Endodermal cell (in vitro differentiated cells): ENCODE measurements at places on chromosomes 13 and 19.
A peak's percentile ranks its signal among the peaks of the same experiment; 100 is the strongest.

- no peak for DNase-seq
Measured at GRCh38 chr19:8618751-8619150, 8.2 kb upstream of the ADAMTS10 start.

- no peak for DNase-seq
Measured at GRCh38 chr13:51925865-51926527, 64.2 kb downstream of the CCDC70 start.

DNA sequence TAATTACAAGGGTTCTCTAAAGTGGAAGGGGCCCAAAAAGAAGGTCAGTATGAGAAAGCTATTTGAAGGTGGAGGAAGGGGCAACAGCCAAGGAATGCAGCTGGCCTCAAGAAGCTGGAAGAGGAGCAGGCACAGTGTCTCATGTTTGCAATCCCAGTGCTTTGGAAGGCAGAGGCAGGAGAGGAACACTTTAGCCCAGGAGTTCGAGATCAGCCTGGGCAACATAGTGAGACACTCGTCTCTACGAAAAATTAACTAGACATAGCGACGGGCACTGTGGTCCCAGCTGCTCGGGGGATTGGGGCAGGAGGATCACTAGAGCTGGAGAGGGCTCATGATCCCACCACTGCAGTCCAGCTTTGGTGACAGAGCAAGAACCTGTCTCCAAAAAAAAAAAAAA is 656 bp upstream of the NEK3 start:
- DNase-seq, result no peak

GRCh38 chr13:60654415-60654814 is 257.4 kb downstream of the TDRD3 start:
- peak; percentile 74 for DNase-seq

GRCh38 chr13:75762076-75762937 is 126.2 kb downstream of the LMO7 start:
- DNase-seq, result no peak

DNA sequence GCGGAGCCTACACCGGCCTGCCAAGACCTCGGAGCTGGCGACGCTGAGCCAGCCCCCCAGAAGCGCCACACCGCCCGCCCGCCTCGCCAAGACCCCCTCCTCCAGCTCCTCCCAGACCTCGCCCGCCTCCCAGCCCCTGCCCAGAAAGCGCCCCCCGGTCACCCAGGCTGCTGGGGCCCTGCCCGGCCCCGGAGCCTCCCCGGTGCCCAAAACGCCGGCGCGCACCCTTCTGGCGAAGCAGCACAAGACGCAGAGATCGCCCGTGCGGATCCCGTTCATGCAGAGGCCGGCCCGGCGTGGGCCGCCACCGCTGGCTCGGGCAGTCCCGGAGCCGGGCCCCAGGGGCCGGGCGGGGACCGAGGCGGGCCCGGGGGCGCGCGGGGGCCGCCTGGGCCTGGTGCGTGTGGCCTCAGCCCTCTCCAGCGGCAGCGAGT is 10.2 kb downstream of the C19orf25 start:
- peak; percentile 88 for DNase-seq

GRCh38 chr13:112968380-112968909 is 569 bp upstream of the MCF2L start:
- DNase-seq, result peak; percentile 79

DNA sequence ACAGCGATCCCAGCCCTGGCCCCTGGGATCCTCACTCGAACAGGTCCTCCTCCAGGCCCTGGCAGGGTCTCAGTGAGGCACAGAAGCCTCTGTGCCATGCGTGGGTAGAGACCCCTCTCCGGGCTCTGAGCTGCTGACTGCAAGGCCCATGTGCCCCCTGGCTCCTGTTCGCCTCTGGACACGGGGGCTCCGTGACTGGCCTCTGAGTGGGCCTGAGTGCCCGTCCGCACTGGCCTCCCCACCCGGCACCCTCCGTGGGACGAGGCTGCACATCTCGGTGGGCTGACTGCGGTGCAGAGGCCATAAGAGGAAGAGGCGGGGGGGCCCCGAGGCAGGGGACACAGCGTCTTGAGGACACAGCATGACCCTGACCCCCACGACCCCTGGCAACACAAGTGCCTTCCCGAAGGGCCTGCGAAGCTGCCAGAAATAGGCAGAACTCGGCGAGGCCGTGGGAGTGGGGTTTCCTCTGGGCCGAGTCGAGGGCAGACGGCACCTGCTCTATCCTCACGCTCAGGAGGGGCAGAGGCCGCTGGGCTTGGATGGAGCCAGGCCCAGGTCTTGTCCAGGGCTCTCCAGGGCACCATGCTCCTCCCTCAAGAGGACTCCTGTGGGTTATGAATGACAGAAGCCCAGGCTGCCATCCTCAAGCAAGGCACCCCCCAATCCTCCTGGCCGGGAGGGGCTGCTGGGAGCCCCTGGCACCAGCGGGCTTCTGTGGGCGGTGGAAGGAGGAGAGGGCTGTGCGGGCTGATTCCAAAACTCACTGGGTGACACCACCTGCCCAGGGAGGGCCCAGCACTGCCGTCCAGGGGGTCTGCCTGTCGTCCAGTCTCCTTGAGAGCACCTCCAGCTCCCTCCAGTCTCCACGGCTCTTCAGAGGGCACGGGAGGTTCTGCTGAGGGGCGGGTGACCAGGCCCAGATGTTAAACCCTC is 52.6 kb downstream of the RASA3 start:
- peak; percentile 38 for DNase-seq

DNA sequence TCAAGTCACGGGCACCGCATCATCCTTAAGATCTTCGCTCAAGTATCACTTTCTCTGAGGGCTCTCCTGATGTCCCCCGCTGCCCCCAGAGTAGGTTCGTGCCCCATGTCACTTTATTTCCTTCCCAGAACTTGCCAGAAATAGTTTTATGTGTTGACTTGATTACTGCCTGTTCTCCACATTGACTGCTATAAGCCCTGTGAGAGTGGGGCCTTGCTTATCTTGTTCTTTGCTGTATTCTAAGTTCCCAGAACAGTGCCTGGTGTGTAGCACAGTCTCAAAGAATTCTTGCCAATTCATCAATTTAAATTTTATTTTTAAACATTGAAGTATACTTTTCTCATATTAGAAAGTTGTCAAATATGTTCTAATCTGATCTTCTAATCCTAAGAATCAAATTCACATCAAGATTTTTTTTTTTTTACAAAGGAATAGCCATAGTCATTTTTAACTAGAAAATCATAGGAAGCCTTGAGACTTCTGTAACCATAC is 32.1 kb upstream of the GPR183 start:
- no peak for DNase-seq

- no peak for DNase-seq
Measured at GRCh38 chr19:6017576-6017975, 39.6 kb upstream of the RANBP3 start.

- DNase-seq, result peak; percentile 96
Measured at GRCh38 chr13:99980201-99980823, 1.3 kb upstream of the ZIC2 start.

GRCh38 chr13:112641456-112642089 is 48.3 kb upstream of the ATP11A start:
- peak; percentile 28 for DNase-seq
